ENCODE measurements at places on chromosomes 13 and 19. TPM values are rescaled to one million over a fixed set of nuclear protein-coding genes. Genes with fewer than 3 reads are reported as not detected.

C1QTNF9 gene
- total RNA-seq = 0.63 TPM

SYNGR4 gene
- total RNA-seq = not detected

CEACAM8 gene
- total RNA-seq = not detected

LMTK3 gene
- total RNA-seq = not detected

PRTN3 gene
- total RNA-seq = not detected

LACC1 gene
- 3.3 TPM for total RNA-seq

TYROBP gene
- total RNA-seq = 122 TPM

RYR1 gene
- total RNA-seq = 16.5 TPM

ZNF613 gene
- 6.9 TPM for total RNA-seq

TEX29 gene
- total RNA-seq = not detected

PAK4 gene
- total RNA-seq = 22.9 TPM

SIGLEC8 gene
- total RNA-seq = 0.84 TPM

DENND1C gene
- 2.3 TPM for total RNA-seq

GAMT gene
- total RNA-seq = 43.8 TPM

SBSN gene
- total RNA-seq = not detected

HSPB6 gene
- 139 TPM for total RNA-seq

PSG11 gene
- total RNA-seq = not detected

NLRP5 gene
- not detected for total RNA-seq

CBARP gene
- total RNA-seq = 0.59 TPM

GIPC3 gene
- 0.87 TPM for total RNA-seq

NDUFA7 gene
- 19.5 TPM for total RNA-seq

DGKH gene
- total RNA-seq = 11.9 TPM

C19orf53 gene
- 226 TPM for total RNA-seq

SIGLEC5 gene
- total RNA-seq = 1.0 TPM

ERFL gene
- 0.30 TPM for total RNA-seq

PCDH20 gene
- 0.66 TPM for total RNA-seq

LGALS7 gene
- not detected for total RNA-seq

Data from tibial nerve (tissue), 4 donors.